Astrocyte of the spinal cord (primary cell): ENCODE measurements at places on chromosomes 7 and 10.

- no peak for DNase-seq
Observed at GRCh38 chr10:5012595-5012994, 8.9 kb upstream of the AKR1C2 start.

GRCh38 chr7:103656221-103656620 is 210.2 kb upstream of the SLC26A5 start:
- DNase-seq, result no peak

GRCh38 chr7:142104550-142105527 is 6.7 kb upstream of the MGAM2 start:
- no peak for DNase-seq

GRCh38 chr10:91983416-91983815 is 59.8 kb downstream of the BTAF1 start:
- DNase-seq, result no peak

GRCh38 chr7:15603124-15603523 is 41.3 kb upstream of the AGMO start:
- peak; percentile 22 for DNase-seq

DNA sequence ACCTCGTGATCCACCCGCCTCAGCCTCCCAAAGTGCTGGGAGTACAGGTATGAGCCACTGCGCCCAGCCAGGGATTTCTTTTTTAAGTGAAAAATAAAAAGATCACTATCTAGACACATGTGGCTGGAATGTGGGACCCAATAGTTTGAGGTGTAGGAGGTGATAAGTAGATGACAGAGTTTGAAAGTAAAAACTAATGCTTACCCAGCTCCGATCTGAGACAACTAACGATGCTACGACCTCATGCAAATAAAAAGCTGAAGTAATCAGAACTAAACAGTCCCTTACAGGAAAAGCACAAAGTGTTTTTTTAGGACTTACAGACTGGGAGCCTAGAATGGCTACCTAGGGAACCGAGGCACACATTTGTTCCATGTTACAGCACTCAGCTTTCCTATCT is 23.0 kb downstream of the PCGF6 start:
- DNase-seq, result no peak

DNA sequence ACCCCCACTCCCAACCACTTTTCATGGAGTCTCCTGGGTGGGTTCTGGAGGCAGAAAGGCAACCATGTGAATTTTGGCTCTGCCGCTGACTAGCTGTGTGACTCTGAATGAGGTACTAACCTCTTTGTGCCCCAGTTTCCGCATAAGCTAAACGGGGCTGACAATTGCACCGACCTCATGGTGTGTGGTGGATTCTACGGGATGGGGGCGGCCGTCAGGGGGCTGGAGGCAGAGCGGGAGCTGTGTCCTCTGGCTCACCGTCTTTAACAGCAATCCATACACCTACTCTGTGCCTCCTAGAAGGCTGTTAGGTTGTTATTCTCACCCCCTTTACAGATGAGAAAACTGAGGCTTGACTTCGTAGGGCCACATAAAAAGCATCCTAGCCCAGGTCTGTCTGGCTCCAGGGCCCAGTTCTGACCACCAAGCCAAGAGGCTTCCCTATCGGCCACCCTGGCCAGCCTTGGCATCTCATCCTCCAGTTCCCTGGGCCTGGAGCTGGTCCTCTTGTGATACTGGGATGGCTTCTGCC is 4.3 kb upstream of the SLC29A3 start:
- DNase-seq, result no peak

DNA sequence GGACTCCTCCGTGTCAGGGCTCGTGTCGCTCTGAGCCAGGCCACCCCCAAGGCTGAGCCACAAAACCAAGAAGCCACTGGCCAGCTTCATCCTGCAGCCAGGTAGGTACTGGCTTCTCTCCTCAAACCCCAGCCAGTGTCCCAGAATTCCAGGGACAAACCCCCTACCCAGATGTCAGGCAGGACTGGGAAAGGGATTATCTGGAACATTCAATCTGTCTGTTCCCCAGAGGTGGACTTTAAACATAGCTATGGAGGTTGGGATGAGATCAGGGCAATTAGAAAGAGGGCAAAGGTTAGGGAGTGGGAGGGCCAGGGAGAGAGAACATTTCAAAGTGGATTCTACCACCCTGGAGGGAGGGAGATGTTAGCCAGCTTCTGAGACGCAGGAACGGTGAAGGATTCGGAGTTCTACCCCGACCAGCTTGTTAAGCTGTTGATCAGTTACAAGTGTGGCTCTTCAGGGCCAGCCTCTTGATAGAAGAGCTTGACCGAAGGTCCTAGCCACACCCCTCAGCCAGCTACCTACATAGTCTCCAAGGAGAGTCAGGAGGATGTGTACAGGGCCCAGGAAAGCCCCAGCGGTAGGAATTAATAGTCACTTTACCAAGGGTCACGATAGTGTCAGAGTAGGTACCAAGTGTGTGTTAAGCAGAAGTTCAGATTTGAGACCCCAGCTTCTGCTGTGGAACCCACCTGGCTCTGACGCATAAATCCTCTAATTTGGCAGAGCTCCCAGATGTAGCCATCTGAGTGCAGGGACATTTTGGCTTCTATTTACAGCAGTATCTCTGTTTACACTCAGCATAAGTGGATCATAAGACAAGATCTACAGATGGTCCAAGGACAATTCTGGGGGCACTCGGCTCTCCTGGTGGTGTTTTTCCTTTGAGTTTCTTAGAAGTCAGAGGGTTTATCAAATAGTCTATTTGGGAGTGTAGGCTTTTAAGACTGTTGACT is at the start of gene PLA2G12B:
PLA2G12B (minus strand) TSS at position 211 of the 959 bp plus-strand sequence; CDS start at position 90, 121 bp downstream.
- DNase-seq, result no peak

GRCh38 chr10:108598320-108598695 is 1325.0 kb downstream of the XPNPEP1 start:
- DNase-seq, result no peak

DNA sequence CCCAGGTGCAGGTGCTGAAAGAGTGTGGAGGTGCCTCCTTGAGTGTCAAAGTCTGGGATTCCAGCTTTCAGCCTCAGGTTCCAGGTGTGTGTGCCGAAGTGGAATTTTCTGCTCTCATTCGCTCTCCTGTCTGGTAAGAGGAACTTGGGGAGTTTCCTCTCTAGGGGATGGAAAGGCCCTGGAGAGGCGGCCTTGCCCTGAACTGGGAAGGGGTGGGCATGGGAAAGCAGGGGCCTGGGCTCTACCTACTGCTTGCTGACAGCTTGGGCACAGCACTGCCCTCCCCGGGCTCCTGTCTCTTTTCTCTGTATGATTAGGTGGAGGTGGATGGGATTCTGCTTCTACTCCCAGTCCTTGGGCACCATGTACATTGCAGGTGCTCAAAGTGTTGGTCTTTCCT is 192.8 kb downstream of the ZNF716 start:
- DNase-seq, result no peak

DNA sequence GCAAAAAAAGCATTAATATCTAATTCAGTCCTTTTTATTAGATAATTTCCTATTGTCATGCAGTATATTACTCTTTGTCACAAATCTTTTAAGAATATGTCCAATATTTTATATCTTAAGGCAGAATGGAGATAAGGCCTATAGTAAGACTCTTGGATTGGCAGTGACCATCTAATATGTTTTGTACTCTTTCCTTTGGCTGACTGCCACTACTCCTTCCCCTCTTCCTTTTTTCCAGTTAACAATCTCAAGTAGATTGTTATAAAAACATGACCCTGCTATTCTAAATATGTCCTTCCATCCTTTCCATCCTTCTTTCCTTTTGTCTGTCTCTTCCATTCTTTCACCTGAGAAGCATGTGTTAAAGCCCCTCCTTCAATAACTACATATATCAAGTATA is 92.8 kb upstream of the TMEM168 start:
- DNase-seq, result no peak

DNA sequence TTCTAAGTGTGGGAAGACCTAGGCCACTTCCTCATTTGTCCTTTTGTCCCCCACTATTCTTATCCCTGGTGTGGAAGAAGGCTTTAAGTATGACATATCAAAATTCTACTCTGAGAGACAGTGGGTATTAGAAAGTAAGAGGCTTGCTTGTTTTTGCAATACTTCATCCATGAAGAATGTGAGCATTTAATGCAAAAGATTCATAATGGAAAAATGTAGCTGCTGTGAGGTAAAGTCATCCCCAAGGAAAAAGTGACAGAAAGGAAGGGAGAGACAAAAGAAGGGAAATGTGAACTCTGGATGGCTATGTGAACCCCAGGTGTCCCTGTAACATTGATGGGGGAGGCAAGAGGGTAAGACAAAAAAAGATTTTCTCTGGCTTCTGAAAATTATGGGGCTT is 607.5 kb downstream of the SORCS1 start:
- peak; percentile 60 for DNase-seq
